ENCODE measurements at places on chromosomes 1 and 21.

DNA sequence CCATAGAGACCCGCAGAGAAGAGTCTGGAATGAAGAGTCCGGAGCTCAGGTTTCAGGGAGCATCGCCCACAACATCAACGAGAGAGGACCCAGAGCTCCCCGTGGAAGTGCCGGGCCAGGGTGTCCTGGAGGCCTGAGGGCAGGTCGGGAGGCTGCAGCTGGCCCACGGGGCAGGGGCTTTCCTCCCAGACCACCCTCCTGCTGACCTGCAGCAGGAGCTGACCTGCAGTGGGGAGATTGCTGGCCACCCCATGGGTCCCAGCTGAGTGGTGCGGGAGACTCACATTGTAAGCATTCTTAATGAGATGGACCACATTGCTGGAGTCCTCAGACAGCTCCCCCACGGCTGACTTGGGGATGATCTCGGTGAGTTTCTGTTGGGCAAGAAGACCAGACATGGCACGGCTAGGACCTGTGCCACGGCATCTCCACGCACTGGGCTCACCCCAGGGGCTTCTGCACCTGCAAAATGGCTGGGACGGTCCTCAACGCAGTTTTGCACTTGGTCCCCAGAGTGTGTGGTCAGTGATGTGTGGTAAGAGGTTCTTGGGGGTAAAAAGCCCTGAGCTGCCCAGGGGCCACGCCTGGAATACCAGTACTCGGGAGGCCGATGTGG, 21.3 kb upstream of the PTTG1IP start:
- DNase-seq = no peak

- no peak for DNase-seq
These were observed 52.1 kb downstream of the SLC35D1 start for GRCh38 chr1:67001682-67002425.

- DNase-seq = no peak
These were observed 13.8 kb downstream of the EPHX4 start for GRCh38 chr1:92043621-92044020.

- no peak for DNase-seq
These were observed 26.5 kb downstream of the TRIM45 start for GRCh38 chr1:117094841-117095604.

DNA sequence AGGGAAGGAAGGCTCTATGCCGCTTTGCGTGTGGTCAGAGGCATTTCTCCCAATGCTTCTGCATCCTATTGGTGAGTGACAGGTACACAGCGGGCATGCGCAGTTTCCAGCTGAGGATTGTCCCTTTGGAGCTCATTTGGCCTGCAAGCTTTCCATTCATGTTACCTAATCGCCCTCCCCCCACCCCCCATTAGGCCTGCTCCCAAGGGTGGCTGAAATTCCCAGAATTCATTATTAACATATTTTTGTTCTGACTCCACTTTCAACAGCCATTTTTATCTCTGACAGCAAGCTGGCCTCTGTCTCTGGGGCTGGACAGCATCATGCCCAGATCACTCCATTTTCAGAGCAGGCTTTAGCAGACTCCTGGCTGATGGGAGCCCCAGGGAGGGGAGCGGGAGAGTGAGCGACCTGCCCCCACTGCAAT, 25.6 kb downstream of the MIS18A start:
- no peak for DNase-seq
